T-helper 17 cell (primary cell): ENCODE measurements at places on chromosomes 6 and 20. TPM values are rescaled to one million over a fixed set of nuclear protein-coding genes. Genes with fewer than 3 reads are reported as not detected.

XRN2 gene
- total RNA-seq: 59.2 TPM

RIPPLY2 gene
- not detected for total RNA-seq

OSER1 gene
- 103 TPM for total RNA-seq

FBXO30 gene
- 2.5 TPM for total RNA-seq

BTN1A1 gene
- total RNA-seq: not detected

MYH7B gene
- total RNA-seq: 0.70 TPM

CLPSL2 gene
- not detected for total RNA-seq

SPATS1 gene
- total RNA-seq: not detected

TAGAP gene
- 340 TPM for total RNA-seq

BPHL gene
- 9.6 TPM for total RNA-seq

CLDN20 gene
- total RNA-seq: not detected

SERAC1 gene
- 2.4 TPM for total RNA-seq

EDEM2 gene
- total RNA-seq: 29.7 TPM

DEFB124 gene
- not detected for total RNA-seq

RNF182 gene
- 0.25 TPM for total RNA-seq

ELOVL5 gene
- 121 TPM for total RNA-seq

CALHM6 gene
- total RNA-seq: 3.2 TPM

PNRC1 gene
- 837 TPM for total RNA-seq

CFAP61 gene
- total RNA-seq: not detected

VGLL2 gene
- total RNA-seq: not detected

FOXA2 gene
- total RNA-seq: not detected

AGER gene
- 27.4 TPM for total RNA-seq

DZANK1 gene
- total RNA-seq: 3.9 TPM

TRAPPC3L gene
- total RNA-seq: 3.5 TPM

GATA5 gene
- total RNA-seq: not detected

WFDC10B gene
- not detected for total RNA-seq

HAO1 gene
- not detected for total RNA-seq

HSPA1L gene
- 3.5 TPM for total RNA-seq

CRISP3 gene
- not detected for total RNA-seq

GINM1 gene
- 18.3 TPM for total RNA-seq

OPRM1 gene
- total RNA-seq: not detected

DDX39B gene
- 496 TPM for total RNA-seq

RPN2 gene
- 120 TPM for total RNA-seq
